ENCODE measurements at places on chromosomes 6 and 20.

DNA sequence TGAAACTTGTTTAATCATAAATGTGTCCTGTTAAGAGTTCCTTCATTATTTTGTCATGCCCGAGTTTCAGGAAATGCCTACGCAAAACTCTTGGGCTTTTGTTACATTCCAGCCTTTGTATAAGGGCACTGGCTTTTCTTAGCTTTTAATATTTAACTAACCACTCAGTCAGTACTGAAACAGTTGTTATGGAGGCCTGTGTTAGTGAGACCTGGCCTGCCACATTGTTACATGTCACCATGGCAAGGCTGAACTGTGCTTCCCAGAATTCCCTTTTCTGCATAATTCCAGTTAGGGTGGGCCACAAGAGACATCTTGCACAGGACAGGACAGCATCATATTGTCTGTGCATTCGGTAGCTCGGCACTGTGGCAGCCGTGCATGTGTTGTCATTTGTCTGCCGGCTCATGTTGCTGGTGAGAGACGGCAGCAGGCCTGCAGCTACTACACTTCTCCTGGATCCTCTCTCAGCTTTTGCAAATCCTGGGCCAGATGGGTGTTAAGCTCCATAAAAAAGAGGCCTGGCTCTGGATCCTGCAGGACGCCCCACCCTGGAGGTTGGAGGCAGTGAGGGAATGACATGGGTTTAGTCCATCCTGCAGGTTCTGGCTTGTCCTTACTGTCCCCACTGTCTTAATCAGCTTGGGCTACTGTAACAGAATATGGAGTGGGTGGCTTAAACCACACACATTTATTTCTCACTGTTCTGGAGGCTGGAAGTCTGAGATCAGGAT is 128.8 kb upstream of the DTNBP1 start:
- no peak for DNase-seq

GRCh38 chr6:114181664-114182063 is 161.2 kb downstream of the HS3ST5 start:
- DNase-seq, result no peak

DNA sequence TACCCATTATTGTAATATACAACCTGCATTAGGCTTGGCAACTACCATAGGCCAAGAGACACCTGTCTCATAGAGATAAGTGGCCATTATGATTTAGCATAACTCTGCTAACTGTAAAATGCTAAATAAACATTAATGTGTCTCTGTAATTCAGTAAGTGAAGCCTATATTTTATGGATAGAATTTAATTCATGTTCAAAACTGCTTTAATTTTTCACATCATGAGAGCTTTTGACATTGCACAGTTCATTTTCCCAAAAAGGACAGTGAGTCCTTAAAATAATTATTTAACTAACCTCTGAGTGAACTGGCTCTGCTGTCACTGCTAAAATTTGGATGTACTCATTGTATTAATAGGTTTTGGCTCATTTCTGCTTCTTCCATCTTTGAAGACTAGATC is 41.4 kb upstream of the TMX4 start:
- DNase-seq, result no peak

GRCh38 chr6:45327956-45328522 is at the start of gene RUNX2:
RUNX2 (plus strand) TSS chr6:45328330; CDS start chr6:45328727, 397 bp downstream.
- no peak for DNase-seq

DNA sequence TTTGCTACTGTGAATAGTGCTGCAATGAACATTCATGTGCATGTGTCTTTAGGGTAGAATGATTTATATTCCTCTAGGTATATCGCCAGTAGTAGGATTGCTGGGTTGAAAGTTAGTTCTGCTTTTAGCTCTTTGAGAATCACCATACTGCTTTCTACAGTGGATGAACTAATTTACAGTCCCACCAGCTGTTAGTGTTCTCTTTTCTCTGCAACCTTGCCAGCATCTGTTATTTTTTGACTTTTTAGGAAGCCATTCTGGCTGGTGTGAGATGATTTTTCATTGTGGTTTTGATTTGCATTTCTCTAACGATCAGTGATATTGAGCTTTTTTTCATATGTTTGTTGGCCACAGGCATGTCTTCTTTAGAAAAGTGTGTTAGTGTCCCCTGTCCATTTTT is 40.0 kb downstream of the PLG start:
- no peak for DNase-seq

- DNase-seq, result no peak
Measured at GRCh38 chr6:130996635-130997034, 66.4 kb downstream of the EPB41L2 start.
